Endodermal cell (in vitro differentiated cells): ENCODE measurements at places on chromosomes 2 and 18. TPM values are rescaled to one million over a fixed set of nuclear protein-coding genes. Genes with fewer than 3 reads are reported as not detected.

DNA sequence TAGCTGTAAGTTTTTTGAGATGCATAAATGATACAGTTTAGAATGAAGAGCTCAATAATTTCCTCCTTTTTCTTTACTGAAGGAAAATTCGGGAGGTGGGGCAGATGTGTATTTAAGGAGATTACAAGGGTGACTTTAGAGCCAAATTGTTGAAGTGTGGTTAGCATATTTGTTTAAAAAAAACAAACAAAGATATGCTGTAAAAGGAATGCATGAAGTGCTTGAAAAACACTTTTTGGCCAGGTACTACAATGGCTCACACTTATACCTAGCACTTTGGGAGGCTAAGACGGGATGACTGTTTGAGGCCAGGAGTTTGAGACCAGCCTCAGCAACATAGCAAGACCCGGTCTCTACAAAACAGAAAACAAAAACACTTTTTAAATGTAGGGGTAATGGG is 38.4 kb downstream of the CD302 start:
- no peak for DNase-seq

GRCh38 chr2:235217846-235218245 is 266.0 kb downstream of the SH3BP4 start:
- DNase-seq: no peak

DNA sequence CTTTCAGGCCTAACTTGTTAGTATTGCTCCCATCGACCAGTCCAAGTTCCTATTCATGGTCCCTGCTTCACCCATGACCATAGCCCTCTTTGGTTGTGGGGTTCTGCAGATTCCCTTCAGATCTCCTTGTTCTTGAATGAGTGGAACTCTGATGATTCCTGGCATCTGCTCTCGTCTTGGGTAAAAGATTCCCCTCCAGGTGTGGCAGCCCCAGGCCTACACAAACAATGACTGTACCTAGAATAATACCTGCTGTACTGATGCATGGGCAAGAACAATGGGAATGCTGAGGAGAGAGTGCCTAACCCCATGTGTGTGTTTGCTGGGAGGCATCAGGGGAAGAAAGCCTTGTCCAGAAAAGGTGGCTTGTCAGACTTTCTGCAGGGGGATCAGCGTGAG is 39.2 kb upstream of the MRPL19 start:
- no peak for DNase-seq

- no peak for DNase-seq
Measured at GRCh38 chr2:65137197-65137775, 7.4 kb upstream of the RAB1A start.

DNA sequence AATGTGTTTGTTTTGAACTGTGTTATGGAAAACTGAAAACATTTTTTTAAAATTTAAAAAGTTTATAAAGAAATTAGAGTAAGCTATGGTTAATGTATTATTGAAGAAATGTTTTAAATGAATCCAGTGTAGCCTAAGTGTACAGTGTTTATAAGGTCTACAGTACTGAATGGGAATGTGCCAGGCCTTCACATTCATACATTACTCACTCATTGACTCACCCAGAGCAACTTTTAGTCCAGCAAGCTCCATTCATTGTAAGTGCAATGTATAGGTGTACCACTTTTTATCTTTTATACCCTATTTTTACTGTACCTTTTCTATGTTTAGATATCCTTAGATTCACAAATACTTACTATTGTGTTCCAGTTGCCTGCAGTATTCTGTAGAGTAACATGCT is 215.1 kb upstream of the THUMPD2 start:
- no peak for DNase-seq

- DNase-seq: no peak
Measured at GRCh38 chr2:98604547-98604946, 3.8 kb downstream of the COA5 start.

DNA sequence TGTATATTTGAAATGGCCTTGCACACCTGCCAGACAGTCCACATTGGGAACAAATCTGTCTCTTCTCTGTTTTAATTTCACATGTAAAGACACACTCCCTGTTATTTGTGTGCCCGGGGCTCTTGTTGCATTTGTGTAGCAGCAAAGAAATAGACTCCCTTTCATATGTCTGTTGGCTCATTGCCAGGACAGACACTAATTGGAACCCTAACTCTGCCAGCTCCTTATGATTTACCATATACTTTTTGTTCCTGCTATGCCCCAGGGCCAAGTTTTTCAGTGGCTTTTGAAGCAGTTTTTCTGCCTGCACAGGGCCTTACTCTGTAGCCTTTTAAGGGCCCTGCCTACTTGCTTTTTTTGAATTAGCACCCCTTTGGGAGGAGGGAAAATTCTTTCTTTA is 396.9 kb downstream of the DLGAP1 start:
- DNase-seq: no peak

The KYNU gene
- total RNA-seq: 1.0 and 1.2 TPM in 2 replicates

The UNC80 gene
- 0.50 and 0.55 TPM in 2 replicates for total RNA-seq

The TTR gene
- total RNA-seq: not detected in 2 replicates
